Kidney glomerular epithelial cell (primary cell): ENCODE measurements at places on chromosomes 11 and 22.

GRCh38 chr11:2406451-2406850, 5.9 kb downstream of the TSSC4 start:
- DNase-seq = no peak

GRCh38 chr11:126468102-126468521, 112.6 kb downstream of the ST3GAL4 start:
- DNase-seq = no peak

DNA sequence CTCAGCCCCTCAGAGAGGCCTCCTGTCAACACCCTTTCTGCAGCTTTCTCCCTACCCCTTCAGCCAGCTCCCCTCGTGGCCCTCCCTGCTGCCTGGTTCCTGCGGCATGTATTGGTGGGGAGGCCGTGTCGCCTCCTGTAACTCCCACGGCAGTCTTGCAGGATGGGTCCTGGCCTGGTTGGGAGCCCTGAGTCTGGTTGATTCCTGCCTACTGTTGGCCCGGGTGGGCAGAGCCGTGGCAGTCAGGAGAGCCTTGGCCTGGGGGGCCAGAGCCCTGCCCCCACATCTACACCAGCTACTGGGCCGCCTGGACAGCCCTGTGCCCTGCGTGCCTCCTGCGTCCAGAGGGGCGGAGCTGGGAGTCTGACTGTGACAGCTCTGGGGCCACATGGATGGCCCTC, 30.3 kb upstream of the GRAMD4 start:
- DNase-seq = no peak

- DNase-seq = no peak
Measured at GRCh38 chr11:114612686-114613085, 17.1 kb upstream of the NXPE4 start.

GRCh38 chr11:33543823-33544222, 156.8 kb downstream of the C11orf91 start:
- no peak for DNase-seq

DNA sequence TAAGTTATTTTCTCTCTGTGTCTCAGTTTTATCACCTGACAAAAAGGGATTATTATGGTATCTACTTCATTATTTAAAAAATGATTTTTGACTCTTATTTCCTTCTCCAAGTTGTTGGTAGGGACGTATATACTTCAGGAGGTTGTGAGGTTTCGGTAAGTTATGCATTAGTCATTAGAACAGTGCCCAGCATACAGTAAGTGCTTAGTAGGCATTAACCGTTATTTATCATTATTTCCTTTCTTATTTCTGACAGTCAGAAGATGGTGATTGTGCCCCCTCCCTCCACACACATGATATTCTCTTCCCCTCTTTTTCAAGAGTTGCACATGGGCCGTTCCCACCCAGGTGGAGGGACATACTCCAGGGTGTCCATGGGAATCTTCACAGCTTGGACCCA, 36.1 kb downstream of the SLCO2B1 start:
- DNase-seq = no peak

DNA sequence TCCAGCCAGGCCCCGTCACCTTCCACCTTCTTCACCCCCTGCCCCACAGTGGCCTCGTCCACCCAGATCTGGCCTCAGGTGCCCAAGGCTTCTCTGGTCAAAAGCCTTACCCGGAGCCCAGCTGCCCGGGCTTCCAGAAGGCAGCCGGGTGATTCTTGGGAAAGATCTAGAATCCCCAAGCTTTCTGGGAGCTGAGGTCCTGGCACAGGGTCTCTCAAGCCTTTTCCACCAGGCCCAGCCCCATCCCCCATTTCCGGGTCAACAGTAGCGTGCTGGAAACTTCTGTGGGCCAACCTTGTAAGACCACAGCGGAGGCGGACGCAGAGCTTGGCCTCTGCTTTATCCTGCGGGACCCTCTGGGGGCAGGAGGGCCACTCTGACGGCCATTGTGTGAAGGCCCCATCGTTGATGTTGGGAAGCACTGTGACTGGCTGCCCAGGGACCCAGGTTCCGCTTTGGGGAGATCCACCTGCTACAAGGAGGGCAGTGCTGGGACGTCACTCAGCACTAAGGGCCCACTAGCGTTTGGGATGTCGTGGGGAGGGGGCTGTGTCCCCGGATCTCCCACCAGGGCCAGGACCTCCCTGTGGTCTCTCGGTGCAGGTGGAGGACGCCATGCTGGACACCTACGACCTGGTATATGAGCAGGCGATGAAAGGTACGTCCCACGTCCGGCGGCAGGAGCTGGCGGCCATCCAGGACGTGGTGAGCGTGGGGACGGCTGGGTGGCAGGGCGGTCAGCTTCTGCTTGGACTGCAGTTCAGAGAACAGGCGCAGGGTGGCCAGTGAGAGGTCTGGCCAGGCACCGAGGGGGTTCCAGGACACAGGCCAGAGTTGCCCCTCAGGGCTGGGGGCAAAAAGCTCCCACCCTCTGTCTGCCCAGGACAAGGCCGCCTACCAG, 11.5 kb downstream of the TSPAN32 start:
- DNase-seq = no peak

- no peak for DNase-seq
Measured at GRCh38 chr11:36465449-36466163, 44.5 kb downstream of the TRAF6 start.

- DNase-seq = no peak
Measured at GRCh38 chr22:30994960-30995359, 25.9 kb downstream of the TUG1 start.

DNA sequence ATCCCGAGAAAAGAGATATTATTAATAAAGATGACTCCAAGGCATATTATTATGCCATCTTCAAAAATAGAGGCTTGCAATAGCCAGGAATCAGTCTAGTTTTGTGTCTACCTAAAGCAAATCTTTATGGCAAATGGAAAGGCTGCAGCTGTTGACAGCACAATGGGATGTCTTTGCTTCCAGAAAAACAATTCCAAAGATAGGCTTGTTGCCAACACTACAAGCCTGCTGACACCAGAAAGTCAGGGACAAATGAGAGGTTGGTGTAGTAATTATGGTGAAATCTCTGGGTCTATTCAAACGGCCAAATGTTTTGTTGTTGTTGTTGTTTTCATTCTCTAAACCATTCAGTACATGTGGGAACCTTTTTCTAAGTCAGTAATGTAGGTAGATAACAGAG, 101.8 kb downstream of the LUZP2 start:
- DNase-seq = no peak

DNA sequence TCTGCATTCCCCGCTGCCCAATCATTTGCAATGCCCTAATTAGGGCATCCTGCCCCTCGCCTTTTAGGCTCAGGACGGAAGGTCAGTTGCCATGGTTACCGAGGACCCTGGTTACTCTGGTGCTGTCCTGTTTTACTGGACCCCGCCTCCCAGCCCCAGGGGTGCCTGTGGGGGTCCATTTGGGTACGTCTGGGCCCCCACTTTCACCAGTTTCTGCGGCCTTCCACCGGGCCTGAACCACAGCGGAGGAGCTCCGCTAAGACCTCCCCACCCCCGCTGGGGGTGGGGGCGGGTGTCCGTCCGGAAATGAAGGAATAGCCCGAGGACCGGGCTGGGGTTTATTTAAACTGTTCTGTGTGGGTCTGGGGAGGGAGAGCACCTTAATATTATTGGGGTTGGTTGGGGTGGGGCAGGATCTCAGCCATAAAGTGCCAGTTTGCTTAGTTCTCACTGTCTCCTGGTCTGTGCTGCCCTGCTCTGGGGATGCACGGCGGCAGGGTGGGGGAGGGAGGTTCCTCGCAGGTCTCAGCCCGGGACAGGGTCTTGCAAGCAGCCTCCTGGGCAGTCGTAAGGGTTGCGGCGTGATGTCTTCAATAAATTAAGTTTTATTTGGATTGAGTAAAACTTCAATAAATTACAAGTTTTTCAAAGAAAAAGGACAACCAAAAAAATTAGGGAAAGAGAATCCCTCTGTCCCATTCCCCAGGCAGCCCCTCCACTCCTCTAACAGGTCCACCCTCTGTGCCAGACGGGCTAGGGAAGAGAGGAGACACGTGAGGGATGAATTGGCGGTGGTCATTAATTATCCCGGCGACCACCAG, 5.3 kb downstream of the PHOX2A start:
- DNase-seq = no peak

- no peak for DNase-seq
Measured at GRCh38 chr11:125211191-125211947, 46.8 kb downstream of the PKNOX2 start.

DNA sequence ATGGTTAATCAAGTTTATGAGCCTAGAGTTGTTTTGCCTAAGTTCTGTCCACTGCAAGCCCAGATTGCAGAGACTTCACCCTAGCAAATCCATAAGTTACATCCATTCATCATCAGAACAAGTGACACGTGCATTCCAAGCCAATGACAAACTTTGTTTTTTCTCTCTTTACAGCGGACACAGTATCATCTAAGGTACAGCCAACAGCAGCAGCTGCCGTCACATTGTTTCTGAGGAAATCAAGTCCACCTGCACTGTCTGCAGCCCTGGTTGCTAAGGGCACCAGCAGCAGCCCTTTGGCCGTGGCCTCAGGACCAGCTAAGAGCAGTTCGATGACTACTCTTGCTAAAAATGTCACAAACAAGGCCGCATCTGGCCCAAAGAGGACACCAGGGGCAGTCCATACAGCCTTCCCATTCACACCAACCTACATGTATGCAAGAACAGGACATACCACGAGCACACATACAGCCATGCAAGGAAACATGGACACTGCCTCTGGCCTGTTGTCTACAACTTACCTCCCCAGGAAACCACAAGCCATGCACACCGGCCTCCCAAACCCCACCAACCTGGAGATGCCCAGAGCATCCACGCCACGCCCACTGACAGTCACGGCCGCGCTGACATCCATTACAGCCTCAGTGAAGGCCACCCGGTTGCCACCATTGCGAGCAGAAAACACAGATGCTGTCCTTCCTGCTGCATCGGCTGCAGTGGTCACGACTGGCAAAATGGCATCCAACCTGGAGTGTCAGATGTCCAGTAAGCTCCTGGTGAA, 155.8 kb downstream of the C11orf91 start:
- DNase-seq = no peak

DNA sequence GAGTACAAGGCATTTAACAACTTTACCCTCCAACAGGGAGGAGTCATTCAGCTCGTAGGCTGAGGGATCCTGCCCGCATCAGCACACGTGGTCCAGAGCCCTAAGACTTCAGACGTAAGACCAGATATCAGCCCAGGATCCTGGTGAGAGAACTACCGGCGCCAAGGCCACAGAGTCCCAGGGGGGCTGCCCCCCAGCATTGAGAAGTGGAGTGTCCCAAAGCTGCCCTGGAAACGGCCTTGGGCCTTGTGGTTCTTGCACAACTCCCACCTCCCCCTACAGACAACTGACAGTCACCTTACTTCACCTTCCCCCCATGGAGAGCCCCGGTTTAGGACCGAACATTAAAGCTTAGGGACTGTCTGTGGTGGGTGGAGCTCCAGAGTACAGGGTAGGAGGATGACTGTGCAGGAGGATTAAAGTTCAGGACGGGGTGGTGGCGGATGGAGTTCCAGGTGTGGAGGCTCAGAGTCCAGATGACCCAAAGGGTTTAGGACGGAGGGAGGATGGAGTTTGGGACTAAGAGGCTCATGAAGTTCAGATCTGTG, 1.0 kb downstream of the C11orf91 start:
- DNase-seq = no peak

DNA sequence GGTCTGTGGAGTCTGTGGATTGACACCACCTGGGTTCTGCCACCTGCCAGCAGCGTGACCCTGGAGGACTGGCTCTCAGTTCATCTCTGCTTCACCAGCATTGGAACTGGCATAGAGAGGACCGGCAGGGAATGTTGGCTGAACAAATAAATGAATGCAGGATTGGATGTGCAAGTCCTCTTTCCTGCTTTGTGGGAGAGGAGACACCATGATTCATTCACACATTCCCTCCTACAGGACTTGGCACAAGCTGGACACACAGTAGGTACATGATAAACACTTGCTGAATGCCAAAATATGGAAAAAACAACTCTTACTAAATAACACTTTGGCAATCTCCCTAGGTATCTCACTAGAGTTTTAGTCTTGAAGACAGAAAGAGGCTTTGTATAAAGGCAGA, 116.6 kb upstream of the NARS2 start:
- DNase-seq = no peak

DNA sequence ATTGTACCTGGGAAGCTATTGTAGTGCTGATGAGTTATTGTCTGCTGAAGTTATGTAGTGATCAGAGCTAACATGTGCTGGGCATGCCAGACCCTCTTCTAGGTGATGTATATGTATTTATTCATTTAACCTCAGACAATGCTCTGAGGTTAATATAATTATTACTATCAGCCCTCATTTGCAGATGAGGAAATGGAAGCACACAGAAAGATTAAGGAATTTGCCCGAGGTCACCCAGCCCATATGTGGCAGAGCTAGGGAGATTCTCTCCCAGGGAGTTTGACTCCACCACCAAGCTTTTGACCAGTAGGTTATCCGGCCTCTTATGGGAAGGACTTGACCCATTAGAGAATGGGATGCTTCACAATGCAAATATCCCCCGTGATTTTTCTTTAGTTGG, 114.2 kb upstream of the NAV2 start:
- DNase-seq = no peak

DNA sequence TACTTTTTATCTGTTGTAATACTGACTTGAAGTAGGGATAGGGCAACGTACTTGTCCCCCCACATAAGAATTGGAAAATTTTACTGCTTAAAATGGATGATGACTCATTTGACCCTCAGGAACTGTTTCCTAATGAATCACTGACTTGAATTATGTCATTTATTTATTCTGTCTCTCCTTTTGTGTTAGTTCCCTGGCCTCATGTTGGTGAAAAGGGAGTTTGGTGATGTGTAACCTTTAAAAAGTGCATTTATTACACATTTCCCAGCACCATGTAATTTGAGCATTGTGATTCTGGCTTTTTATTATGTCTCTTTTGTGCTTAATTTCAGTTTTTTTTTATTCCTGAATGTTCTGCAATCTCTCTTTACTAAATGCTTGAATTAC, 20.3 kb upstream of the PGM2L1 start:
- peak; percentile 84 for DNase-seq

DNA sequence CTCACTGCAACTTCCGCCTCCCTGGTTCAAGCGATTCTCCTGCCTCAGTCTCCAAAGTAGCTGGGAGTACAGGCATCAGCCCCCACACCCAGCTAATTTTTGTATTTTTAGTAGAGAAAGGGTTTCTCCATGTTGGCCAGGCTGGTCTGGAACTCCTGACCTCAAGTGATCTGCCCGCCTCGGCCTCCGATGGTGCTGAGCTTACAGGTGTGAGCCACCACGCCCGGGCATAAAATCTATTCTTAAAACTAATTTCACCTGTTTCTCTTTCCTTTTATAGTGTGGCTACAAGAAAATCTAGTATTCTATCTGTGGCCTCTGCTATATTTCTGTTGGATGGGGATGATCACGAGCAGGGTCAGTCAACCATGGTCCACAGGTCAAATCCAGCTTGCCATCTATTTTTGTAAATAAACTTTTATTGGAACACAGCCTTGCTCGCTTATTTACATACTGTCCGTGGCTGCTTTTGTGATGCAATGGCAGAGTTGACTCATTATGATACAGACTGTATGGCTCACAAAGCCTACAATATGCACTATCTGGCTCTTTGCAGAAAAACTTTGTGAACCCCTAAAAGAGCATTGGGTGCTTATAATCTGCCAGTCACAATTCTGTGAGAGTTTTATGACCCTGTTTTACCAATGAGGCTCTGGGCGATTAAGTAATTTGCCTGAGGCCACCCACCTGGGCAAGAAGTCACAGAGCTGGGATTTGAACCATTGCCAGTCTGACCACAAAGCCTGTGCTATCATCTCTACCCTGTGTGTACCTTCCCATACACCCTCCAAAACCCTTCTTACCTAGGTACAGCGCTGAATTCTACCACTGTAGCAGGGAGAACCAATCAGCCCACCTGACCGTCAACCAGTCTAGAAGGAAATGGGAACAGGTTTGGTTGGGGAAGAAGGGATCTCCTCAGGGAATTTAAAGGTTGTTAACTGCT, 28.3 kb downstream of the SLC1A2 start:
- no peak for DNase-seq
